Liver (tissue), 10 donors: ENCODE measurements at places on chromosomes 4 and X. TPM values are rescaled to one million over a fixed set of nuclear protein-coding genes. Genes with fewer than 3 reads are reported as not detected.

Gene CT47A7
- total RNA-seq: not detected

- no peak for DNase-seq
- no peaks in the 10 kb centered on the region for H3K27me3 ChIP-seq
- H3K27ac ChIP-seq: no peak overlapping the region
- no peaks in the 10 kb centered on the region for H3K36me3 ChIP-seq
Measured at GRCh38 chr4:137644201-137644600, 111.9 kb upstream of the PCDH18 start.

DNA sequence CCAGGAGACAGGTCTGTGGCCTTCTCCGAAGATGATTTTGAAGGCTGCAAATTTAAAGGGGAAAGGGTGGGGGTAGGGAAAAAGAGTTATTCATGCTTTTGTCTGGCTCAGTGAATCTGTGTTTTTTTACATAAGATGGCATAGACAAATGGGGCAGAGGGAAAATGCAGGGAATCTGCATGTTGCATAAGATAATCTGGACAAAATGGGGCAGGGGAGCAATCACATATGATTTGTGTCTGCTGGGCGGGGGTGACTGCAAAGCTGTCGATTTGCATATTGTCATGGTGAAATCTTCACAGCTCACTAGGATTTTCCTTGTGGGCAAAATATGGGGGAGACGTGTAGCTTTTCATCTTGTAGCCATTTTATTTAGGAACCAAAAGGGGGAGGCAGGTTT is 29.4 kb upstream of the GYG2 start:
- H3K4me3 ChIP-seq: no peak overlapping the region
- H3K27ac ChIP-seq: no peak overlapping the region
- DNase-seq: no peak
- H3K4me1 ChIP-seq: no peaks in the 10 kb centered on the region
- no peaks in the 10 kb centered on the region for H3K36me3 ChIP-seq

- H3K27ac ChIP-seq: no peak overlapping the region
- H3K4me1 ChIP-seq: peaks cover 18% of the 10 kb centered on the region
- no peak for DNase-seq
- no peak overlapping the region for H3K4me3 ChIP-seq
- no peaks in the 10 kb centered on the region for H3K27me3 ChIP-seq
- no peaks in the 10 kb centered on the region for H3K36me3 ChIP-seq
Measured at GRCh38 chr4:94413085-94413840, 38.5 kb upstream of the PDLIM5 start.

- no peaks in the 10 kb centered on the region for H3K4me1 ChIP-seq
- no peak for DNase-seq
- H3K27ac ChIP-seq: no peak overlapping the region
- no peaks in the 10 kb centered on the region for H3K27me3 ChIP-seq
- no peak overlapping the region for H3K4me3 ChIP-seq
Measured at GRCh38 chr4:1862961-1863296, 7.0 kb upstream of the LETM1 start.

GRCh38 chrX:132738951-132739350 is 219.5 kb downstream of the HS6ST2 start:
- H3K4me3 ChIP-seq: no peak overlapping the region
- H3K36me3 ChIP-seq: no peaks in the 10 kb centered on the region
- no peak for DNase-seq

- H3K36me3 ChIP-seq: no peaks in the 10 kb centered on the region
- no peak for DNase-seq
- H3K27me3 ChIP-seq: peaks cover 8% of the 10 kb centered on the region
- H3K4me1 ChIP-seq: peaks cover 20% of the 10 kb centered on the region
- peak overlapping the region; percentile 20 for H3K4me3 ChIP-seq
Measured at GRCh38 chr4:154490583-154491340, 837 bp downstream of the DCHS2 start.

DNA sequence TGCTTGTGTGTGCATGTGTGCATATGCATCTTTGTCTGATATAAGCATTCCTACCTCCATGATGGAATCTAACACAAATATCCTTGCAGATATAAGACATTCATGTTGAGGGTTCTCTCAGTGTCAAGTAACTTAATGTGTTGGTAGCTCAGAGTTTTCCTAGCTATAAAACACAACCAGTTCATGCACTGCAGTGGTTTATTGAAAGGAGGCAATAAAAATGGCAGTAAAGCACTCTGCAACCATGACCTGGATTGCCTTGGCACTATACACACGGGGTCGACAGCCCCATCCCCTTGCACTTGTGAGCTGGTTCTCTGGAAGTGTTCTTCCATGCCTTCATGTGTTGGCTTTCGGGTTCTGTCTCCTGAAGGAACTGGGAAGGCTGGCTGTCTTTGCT is 38.9 kb downstream of the GPC4 start:
- no peaks in the 10 kb centered on the region for H3K36me3 ChIP-seq
- no peak overlapping the region for H3K4me3 ChIP-seq
- no peaks in the 10 kb centered on the region for H3K4me1 ChIP-seq
